Caudate nucleus (tissue), 63 donors: ENCODE measurements at places on chromosomes 4 and X.

DNA sequence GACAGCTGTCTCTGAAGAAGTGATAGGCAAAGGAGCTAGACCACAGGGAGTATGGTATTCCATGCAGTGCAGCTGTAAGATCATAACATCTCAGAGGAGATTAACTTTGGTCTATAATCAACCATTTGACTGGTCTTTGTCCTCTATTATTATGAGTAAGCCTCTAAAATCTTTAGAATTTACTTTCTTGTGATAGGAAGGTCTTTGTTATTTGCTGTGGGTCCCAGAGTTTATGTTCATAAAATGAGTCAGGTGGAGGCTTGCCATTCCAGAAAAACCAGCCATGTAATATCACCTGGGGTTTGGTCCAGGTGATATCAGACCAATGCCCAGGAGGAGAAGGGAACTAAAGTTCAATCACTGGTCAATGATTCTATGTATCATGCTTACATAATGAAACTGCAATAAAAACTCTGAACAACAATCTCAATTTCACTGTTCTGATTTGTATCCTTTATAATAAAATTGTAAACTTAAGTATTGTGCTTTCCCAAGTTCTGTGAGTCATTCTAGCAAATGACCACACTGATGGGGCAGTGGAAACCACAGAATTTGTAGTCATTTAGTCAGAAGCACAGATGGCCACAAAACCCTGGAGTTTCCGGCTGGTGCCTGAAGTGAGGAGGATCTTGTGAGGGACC lies 239.6 kb upstream of the TRAM1L1 start:
- no peak for DNase-seq

DNA sequence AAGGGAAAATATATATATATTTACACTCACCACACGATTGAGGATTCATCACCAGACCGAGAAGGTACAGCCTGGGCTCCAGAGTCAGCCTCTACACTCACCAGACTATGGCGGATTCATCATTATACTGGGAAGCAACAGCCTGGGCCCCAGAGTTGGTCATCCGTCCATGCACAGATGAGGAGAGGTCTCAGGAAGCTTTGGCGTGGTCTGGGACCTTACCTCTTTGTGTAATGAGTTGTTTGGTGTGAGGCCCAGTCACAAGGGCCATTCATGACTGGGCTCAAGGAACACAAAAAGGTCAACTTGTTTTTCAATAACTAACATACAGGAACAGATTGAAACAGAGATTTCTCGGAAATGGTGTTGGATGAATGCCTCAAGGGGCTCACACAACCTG lies 926.1 kb downstream of the FAM133A start:
- no peak for DNase-seq

DNA sequence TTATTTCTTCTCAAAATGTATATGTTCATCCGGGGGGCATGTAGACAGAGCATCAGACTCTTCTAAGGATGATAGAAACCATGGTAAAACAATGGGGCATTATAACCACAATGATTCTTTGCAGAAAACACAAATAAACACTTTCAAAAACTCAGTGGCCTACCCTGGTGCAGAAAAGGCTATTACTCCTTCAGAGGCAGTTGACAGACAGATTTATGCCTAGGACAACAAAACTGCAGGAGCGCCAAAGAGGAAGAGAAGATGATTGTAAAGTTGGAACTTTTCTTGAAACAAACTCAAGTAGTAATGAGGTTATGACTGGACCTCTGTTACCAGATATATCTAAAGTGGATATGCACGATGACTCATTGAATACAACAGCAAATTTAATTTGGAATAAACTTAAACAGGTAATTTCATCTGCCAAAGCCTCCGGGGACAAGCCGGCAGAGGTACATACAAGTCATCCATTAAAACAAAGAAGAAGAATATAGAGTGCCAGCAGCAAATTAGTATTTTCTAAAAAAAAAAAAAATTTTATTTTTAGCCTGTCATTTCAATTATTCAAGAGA lies 1068.4 kb upstream of the INTU start:
- DNase-seq, result no peak

- DNase-seq, result no peak
These were observed 740 bp upstream of the NPY2R start for GRCh38 chr4:155207534-155208257.

DNA sequence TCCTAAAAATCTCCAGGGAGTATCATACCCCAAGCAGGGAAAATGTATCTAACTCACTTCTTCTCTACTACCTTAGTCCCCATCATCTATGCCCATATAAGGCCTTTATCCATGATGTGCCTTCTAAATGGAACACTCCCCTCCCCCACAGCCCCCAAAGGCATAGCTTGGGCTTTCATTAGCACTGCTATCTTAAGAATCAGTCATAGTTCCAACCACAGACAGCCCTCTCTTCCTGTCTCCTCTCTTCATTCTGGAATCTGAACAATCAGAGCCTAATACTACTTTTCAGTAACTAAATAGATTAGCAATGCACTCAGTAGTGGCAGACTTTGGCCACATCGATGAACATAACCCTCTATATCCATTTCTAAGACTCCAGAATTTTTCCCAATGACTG lies 313.2 kb upstream of the DKK2 start:
- no peak for DNase-seq

- DNase-seq, result no peak
These were observed 50.9 kb downstream of the COX18 start for GRCh38 chr4:73018595-73018994.

- no peak for DNase-seq
These were observed 9.8 kb upstream of the FOXO4 start for GRCh38 chrX:71085900-71086299.

- DNase-seq, result no peak
These were observed 37.7 kb downstream of the PTCHD1 start for GRCh38 chrX:23372220-23372902.

DNA sequence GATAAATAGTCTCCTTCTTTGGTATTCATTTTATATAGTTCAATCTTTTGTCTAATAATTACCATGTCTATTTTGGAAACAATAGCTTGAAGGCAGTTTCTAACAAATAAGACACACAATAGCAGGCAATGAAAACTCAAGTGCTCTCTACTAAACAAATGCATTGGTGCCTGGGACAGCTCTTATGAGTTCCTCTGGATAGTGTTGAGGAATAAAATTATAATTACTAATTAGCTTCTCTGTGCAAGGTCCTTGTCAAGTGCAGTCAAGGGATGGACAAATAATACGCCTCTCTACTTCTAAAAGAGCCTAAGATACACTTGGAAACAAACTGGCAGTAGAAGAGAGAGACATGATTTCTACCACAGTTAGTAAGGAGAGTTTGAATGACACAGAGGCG lies 229.0 kb upstream of the GLRA2 start:
- no peak for DNase-seq

DNA sequence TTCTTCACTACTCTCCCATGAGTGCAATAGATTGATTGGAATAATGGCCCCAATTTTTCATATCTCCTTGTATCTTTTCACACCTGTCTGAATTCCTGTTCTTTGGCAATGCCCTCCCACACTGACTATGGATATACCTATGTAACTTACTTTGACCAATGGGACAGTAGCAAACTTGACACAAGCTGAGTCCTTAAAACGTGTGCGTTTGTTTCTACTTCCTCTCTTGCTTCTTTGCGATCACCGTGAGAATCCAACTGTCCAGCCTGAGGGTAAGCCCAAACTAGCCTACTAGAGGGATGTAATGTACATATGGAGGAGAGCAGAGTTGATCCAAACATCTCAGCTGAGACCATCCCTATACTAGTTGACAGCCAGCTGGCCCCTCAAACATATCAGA lies 19.3 kb downstream of the TEC start:
- no peak for DNase-seq

DNA sequence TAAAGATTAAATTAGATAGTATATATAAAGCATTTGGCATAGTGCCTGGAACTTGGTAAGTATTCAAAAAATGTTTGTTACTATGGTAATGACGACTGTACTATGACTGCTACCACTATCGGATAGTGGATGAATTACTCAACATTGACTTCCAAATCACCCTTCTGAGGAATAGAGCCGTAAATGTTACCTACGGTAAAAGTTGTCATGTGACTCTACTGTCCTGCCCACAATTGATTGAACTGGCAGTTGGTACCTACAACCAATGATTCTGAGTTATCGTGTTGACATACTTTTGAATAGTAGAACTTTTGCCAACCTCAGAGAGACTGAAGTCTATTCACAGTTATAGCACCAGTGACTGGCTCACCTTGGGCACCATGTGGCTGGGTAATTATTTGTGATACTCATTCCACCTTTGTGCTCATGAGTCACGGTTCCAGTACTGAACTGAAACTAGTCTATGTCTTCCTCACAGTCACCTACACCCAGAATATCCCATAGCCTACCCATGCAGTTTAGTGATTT lies 185.5 kb upstream of the PITX2 start:
- no peak for DNase-seq
